ENCODE measurements at places on chromosomes 3 and 15.

- DNase-seq: no peak
Measured at GRCh38 chr3:185134509-185134908, 18.4 kb downstream of the C3orf70 start.

- DNase-seq: no peak
Measured at GRCh38 chr3:136142592-136142991, 53.5 kb downstream of the MSL2 start.

DNA sequence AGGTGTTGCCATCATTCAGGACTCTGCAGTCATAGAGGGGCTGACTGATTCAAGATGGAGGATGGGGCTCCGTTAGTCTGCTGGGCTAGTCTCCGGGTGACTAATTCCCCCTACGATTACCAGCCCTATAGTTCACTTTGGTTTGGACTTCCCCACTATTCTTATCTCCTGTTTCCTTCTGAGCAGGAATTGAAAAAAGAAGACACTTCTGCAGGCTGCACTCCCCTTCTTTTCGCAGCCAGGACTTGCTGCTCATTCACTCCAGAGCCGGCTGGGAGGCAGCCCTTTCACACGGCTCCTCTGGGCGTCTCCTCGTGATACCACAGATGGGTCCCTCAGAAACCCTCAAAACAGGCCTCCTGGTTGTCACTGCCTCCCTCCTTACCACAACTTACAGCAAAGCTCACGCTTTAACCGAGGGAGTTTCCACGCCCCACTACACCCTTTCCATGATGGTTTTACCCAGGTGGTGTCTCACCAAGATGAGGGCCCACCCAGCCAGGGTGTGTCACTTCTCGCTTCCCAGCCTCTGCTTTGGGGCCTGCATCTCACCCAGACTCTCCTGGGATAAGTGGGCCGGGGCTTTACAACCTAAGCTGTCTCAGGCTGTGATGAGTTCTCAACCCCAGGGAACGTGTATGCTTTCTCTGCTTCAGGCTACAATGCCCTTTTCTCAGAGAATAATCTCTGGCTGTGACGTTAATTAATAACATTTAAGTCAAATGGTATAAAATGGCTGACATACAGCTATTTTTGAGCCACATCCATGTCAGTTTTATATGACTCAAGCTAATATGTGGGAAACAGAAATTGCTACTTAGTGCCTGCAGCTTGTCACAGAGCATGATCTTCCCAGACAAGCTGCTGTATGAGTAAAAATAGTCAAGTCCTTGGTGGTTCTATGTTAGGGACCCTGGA is 11.9 kb downstream of the CX3CR1 start:
- DNase-seq: no peak

DNA sequence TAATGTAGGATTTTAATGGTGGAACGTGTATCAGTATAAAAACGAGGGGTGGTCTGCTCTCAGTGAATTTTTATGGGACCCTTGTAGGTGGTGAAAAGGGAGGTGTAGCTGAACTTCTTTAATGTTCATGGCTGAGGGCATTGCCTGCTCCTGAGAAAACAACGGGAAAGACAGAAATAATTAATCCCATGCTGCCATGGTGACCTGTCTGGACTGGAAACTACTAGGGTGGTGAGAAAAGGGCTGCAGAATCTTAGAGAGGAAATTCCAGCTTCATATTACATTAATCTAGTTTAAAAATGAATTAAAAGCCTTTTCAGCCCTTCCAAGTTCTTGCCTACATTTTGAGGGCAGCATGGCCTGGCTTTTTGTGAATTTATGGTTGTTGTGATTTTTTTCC is 47.6 kb downstream of the ZBTB38 start:
- DNase-seq: no peak

DNA sequence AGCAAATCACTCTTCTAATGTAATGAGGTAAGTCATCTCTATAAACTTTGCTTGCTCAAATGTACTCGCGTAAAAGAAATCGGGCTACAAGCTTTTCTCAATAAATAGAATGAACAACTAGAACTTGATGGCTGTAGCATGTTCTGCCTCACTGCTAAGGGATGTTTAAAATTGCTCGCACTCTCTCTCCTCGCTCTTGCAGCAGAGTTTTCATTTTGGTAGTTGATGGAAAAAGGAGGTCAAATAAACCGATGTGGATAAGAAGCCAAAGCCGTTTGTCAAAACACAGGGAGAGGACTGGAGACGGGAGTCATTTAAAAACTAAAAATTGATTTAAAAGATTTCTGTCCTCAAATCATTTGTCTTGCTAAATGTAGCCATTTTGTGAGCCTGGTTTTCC is 53.3 kb downstream of the ANXA2 start:
- DNase-seq: no peak

DNA sequence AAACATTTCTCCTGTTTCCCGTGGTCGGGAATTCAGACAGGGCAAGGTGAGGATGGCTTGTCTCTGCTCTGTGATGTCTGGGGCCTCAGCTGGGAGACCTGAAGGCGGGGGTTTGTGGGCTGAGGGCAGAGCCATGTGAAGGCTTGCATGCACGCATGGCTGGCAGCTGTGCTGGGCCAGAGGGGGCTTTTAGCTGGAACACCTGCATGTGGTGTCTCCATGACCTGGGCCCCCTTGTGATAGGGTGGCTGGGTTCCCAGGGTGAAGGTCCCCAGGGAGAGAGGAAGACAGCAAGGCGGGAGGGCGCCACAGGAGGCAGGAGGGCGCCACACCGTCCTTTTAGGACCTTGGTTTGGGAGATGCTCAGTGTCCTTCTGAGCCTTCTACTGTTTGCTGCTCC is 101.6 kb upstream of the PRR23E start:
- no peak for DNase-seq

DNA sequence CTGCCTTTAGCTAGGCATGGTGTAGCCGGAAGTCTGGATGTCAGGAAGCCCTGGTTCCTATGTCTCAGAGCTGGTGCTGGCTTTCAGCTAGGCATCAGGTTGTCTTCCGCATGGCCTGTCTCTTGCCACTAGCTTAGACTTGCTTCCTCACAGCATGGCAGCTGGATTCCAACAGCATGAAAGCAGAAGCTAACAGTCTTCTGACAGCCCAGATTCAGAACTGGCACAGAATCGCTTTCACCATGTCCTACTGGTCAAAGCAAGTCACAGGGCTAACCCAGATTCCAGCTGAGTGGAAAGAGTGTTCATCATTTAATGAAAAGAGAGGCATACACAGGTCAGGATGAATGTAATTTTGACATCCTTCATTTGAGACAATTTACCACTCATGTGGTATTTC is 1050.5 kb downstream of the ROBO2 start:
- no peak for DNase-seq
